ENCODE measurements at places on chromosomes 3 and 15.

DNA sequence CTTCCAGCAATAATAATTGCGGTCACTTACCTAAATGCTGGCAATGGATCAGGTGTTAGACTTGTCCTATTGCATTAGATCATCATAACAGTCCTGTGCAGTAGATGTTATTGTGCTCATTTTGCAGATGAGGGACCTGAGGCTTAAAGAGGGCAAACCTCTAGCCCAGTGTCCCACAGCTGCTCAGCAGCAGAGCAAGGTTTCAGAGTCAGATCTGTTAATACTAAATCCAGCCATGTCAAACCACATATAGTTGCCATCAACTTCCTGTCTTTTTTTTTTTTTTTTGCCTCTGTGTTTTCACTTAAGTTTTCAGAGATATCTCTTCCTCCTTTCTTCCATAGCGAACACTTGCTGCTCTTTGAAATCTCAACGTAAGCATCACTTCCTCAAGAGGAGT lies 12.1 kb downstream of the FEZF2 start:
- no peak for DNase-seq
- no peaks in the 10 kb centered on the region for H3K36me3 ChIP-seq
- H3K4me1 ChIP-seq, result no peaks in the 10 kb centered on the region

- peaks cover 60% of the 10 kb centered on the region for H3K27me3 ChIP-seq
- no peak for DNase-seq
- no peaks in the 10 kb centered on the region for H3K36me3 ChIP-seq
- peaks cover 4% of the 10 kb centered on the region for H3K4me1 ChIP-seq
- no peak overlapping the region for H3K4me3 ChIP-seq
- no peak overlapping the region for H3K27ac ChIP-seq
These were observed 1.9 kb upstream of the TRIM71 start for GRCh38 chr3:32815841-32816438.

DNA sequence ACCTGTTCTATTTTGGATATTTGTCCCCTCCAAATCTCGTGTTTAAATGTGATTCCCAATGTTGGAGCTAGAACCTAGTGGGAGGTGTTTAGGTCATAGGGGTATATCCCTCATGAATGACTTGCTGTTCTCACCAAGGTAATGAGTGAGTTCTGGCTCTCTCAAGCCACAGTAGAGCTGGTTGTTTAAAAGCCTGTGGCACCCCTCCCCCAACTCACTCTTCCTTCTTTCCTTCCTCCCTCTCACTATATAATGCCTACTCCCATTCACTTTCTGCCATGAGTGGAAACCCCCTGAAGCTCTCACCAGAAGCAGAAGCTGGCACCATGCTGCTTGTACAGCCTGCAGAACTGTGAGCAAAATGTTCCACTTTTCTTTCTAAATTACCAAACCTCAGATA lies 341.1 kb downstream of the SI start:
- H3K27me3 ChIP-seq, result no peaks in the 10 kb centered on the region
- no peaks in the 10 kb centered on the region for H3K4me1 ChIP-seq
- no peak overlapping the region for H3K27ac ChIP-seq
- H3K36me3 ChIP-seq, result no peaks in the 10 kb centered on the region
- DNase-seq, result no peak
- H3K4me3 ChIP-seq, result no peak overlapping the region

DNA sequence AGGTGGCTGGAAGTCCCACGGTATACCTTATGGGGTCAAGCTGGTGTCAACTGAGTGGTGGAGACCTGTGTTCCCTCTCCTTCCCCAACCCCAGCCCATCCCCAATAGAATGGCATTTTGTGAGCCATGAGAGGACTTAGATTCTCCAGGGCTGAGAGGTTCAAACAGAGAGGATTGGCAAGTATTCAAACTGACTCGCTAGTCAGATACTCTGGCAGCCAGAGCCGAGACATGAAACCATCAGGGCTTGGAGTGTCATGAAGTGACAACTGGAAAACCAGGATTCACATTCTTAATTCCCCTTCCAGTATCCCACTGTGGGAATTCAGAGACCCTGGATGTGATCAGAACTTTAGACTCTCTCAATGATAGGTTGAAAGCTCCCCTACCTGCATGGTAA lies 159.4 kb upstream of the SNTN start:
- DNase-seq, result no peak
- no peak overlapping the region for H3K27ac ChIP-seq
- H3K27me3 ChIP-seq, result no peaks in the 10 kb centered on the region
- no peaks in the 10 kb centered on the region for H3K36me3 ChIP-seq
- H3K4me1 ChIP-seq, result no peaks in the 10 kb centered on the region
- H3K4me3 ChIP-seq, result no peak overlapping the region
